ENCODE measurements at places on chromosomes 1 and 21.

DNA sequence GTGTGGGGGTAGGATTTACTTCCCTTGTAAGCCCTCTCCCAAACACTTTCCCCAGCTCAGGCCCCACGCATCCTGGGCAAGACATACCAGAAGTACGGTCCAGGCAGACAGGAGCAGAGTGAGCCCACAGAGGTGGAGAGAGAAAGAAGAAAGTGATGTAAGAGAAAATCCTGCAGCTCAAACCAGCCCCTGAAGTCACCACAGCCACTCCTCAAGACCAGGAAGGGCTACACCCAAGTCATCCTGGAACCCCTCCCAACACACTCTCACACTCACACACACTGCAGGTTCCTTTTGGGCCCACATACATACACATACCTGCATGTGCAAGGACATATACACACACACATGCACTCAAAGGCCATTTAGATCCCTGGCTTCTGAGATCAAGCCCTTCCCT, 106.8 kb downstream of the SYT2 start:
- DNase-seq: no peak

DNA sequence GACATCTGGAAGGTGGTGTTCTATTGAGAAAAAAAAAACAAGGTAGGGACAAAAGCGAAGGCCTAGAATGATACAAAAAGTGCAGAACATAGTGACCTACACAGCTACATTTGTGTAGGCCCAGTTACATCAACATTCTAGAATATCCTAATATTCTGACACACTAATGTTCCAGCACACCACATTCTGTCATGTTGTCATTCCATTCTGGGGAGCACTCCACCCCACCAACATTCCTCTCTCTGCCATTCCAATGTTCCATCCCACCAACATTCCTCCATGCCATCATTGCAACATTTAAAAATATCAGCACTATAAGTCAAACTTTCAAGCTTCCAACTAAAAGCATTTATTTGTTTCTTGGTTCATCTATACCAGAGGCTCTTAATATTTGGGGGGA, 28.5 kb downstream of the COA7 start:
- peak; percentile 91 for DNase-seq

GRCh38 chr1:214566158-214567104, 15.0 kb upstream of the PTPN14 start:
- peak; percentile 94 for DNase-seq

GRCh38 chr1:41496080-41497055, 11.9 kb upstream of the EDN2 start:
- peak; percentile 94 for DNase-seq

- no peak for DNase-seq
Observed at GRCh38 chr1:1832820-1833219, 54.5 kb upstream of the NADK start.

GRCh38 chr1:27589841-27590426, 14.0 kb downstream of the AHDC1 start:
- DNase-seq: peak; percentile 68

- no peak for DNase-seq
Observed at GRCh38 chr1:53337499-53337898, 9.6 kb upstream of the LRP8 start.

DNA sequence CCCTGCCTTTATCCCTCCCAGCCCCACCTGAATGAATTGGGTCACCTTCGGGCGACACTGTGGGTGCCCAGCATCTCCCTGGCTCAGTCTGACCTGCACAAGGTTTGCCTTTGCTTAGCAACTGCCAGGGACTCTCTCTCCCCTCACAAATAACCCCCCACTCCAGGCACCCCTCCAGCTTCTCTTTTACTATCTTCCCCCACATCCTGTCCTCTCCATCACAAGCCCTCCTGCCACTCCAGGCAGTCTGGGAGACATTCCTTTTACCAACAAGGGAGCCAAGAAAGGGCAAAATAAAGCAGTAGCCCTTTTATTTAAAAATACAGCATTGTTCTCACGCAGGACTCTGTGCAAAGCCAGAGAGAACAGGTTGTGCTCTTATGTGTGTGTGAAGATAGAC, 23.9 kb downstream of the LGR6 start:
- DNase-seq: no peak

DNA sequence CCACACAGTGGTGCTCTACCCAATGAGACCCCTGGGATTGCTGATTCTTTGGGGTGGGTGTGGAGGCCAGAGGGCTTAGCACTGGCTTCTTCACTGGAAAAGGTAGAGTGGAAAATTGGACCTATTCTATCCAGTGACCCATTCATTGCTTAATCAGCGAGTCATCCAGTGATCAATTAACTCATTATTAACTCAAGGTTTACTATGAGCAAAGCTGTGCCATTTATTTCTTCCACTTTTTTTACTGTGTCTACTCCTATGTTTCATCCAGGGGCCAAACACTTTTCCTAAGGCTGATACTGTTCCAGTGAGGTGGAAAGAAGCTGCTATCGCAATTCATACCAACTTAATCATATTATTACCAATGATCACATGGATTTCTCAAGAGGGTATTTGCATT, 363.9 kb downstream of the RPS6KC1 start:
- DNase-seq: no peak

DNA sequence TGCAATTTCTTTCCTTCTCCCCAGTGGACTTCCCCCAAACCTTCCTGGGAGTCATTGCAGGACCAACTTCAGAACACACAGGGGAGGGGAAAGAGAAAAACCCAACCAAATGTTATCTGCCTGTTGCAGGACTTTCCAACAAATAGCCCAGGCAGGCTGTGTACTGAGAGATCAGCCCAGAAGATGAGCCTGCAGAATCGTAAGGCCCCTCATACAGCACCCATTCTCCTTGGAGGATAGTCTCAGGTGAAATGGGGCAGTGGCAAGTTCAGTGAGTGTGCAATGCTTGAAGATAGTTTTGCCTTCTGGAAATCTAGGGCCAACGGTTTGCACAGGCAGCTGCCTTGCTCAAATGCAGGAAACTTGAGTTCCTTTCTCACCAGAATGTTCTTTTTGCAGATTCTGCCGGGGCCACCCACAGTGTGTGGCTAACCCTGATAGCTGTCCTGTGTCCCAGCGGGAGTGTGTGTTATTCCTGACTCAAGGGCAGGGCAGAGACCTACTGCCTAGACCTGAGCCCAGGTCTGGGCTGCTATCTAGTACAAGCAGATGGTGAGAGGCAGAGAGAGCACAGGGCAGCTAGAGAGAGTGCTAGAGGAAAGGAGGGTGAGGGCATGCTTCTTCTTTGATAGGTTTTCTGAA, 48.8 kb downstream of the GADD45A start:
- DNase-seq: no peak

DNA sequence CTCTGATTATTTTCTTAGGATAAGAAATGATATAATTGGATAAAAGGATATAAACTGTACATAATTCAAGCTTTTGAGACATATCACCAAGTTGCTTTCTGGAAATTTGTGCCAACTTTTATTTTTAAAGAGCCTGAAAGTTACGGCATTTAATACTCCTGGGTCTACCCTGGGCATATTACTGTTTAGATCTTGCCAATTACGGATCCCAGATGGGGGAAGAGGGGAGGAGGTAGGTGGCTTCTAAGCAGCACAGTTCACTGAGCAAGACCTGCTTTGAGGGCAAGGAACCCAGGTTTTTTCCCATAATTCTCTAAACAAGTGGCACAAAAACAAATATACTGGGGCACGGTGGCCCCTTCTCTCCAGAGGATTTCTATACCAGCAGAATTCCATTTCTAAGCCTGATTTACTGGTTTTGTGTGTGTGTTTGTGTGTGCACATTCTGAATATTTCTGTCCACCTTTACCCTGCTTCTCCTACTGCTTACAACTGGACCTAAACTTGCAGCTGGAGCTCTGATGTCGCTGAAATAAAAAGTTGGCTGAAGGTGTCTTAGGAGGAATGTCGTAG, 76.7 kb downstream of the LAMC2 start:
- no peak for DNase-seq

DNA sequence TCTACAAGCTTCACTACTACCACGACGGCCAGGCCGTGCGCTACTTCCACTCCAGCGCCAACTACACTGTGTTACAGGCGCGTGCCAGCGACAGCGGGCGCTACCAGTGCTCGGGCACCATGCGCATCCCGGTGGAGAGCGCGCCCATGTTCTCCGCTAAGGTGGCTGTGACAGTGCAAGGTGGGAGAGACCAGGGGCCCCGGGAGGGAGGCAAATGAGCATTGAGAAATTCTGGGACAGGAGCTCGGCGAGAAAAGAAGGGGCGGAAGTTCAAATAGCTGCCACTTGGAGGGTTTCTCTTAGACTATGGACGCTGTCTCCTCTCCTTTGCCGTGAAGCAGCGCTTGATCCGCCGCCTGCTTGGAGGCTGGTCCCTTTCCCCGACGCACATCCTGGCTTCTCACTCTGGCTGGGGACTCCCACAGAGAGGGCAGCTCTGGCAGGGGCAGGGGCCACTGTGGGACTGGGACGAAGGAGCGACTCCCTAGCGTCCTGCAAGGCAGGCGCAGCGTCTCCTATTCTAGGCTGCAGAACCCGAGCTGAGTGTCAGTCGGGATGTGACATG, 4.6 kb downstream of the FCRLB start:
- DNase-seq: peak; percentile 54

DNA sequence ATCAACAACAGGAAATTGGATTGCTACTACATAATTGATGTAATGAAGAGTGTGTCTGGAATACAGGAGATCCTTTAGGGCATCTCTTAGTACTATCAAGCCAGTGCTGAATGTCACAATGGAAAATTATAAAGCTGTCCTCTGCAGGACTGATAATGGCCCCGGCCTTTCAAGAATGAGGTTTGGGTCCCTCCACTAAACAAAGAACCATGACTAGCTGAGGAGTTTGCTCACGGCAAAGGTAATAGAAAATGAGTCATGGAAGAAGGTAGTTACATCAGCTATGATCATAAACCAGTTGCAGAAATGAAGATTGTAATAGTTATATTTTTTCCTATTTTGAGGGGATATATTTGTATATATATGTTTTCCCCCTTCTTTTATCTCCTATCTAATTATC, 145.8 kb downstream of the KCNJ6 start:
- DNase-seq: no peak

GRCh38 chr21:19785941-19786340, 1212.3 kb upstream of the NCAM2 start:
- no peak for DNase-seq

- DNase-seq: peak; percentile 82
Observed at GRCh38 chr1:184827600-184828368, 73.1 kb upstream of the EDEM3 start.

GRCh38 chr1:166695115-166695514, 144.2 kb upstream of the POGK start:
- no peak for DNase-seq

DNA sequence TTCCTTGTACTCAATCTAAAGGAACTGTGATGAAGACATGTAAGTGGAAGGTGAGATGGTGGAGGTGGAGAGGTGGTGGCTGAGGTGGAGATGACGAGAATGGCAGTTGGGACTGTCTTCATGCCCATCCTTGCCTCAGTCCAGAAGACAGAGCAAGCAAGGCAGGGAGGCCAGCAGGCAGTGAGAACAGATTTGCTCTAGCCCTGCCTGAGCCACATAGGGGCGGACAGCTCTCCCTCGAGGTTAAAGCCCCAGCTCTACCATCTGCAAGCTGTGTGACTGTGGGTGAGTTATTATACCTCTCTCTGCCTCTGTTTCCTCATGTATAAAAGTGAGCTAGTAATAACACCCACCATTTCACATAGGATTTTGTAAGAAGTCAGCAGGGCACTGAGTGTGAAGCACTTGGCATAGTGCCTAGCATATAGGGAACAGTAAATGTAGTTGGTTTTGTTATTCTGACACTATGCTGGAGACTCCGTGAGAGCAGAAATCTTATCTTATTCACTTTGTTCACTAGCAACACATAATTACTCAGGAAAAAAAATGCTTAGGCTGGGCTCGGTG, 4.8 kb upstream of the FAM110D start:
- DNase-seq: no peak

GRCh38 chr1:211788626-211789025, 41.9 kb downstream of the LPGAT1 start:
- peak; percentile 18 for DNase-seq

DNA sequence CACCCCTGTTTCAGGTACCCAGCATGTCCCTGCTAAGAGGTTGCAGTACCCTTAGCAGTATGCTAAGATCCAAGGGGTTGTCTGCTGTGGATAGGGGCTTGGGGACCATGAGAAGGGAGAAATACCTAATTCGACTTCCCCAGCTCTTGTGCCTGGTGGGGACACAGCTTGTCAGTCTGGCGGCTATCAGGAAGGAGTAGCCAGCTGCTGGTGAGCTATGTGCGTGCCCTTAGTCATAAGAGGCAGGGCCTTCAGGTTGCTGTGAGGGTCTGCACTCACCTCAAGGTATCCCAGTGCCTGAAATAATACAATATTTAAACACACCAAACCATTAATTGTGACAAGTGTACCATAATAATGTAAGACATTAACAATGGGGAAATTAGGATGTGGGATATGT, 205.1 kb upstream of the SGIP1 start:
- no peak for DNase-seq

GRCh38 chr1:248792342-248792741, 33.4 kb downstream of the SH3BP5L start:
- DNase-seq: no peak

DNA sequence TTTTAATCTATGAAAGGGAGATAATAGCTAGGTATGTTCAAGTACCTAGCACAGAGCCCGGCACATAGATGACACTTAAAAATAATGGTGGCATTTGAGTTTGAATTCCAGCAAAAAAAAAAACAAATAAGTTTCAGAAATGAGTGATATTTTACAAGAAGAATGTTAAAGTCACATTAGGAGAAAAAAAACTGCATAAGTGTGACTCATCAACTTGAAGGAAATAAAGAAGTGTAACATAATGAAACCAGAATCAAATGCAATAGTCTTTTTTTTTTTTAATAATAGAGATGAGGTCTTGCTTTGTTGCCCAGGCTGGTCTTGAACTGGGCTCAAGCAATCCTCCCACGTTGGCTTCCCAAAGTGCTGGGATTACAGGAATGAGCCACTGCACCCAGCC, 17.1 kb downstream of the DNASE2B start:
- DNase-seq: peak; percentile 22

DNA sequence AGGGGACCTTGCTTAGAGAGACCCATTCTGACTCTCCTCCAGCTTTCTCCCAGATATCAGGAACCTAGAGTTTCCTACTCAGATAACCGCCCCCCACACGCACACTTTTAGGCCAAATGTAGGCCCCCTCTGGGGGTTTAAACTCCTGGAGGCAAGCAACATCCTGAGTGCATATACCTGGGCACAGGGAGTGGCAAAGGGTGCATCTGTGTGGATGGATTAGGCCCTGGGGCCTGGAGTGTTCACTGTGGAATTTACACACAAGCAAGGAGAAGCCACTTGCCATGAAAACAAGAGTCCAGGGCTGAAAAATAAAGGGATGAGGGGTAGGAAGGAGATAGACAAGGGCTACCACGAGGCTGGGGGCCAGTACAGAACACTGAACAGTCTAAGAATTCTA, 343.1 kb downstream of the NTNG1 start:
- no peak for DNase-seq

- DNase-seq: no peak
Observed at GRCh38 chr1:8434101-8434500, 116.2 kb downstream of the SLC45A1 start.

- DNase-seq: peak; percentile 78
Observed at GRCh38 chr1:159594625-159595405, 7.2 kb downstream of the APCS start.

- DNase-seq: no peak
Observed at GRCh38 chr1:225257081-225257480, 170.8 kb downstream of the LBR start.

- no peak for DNase-seq
Observed at GRCh38 chr1:30834253-30834652, 74.3 kb downstream of the SDC3 start.

GRCh38 chr1:223674119-223674890, 8.8 kb upstream of the CAPN8 start:
- no peak for DNase-seq

GRCh38 chr1:76474922-76475321, 392.4 kb upstream of the ST6GALNAC5 start:
- no peak for DNase-seq

Data from fibroblast of skin of scalp (primary cell).